Body of pancreas (tissue), 4 donors: ENCODE measurements at places on chromosomes 6 and 20.

DNA sequence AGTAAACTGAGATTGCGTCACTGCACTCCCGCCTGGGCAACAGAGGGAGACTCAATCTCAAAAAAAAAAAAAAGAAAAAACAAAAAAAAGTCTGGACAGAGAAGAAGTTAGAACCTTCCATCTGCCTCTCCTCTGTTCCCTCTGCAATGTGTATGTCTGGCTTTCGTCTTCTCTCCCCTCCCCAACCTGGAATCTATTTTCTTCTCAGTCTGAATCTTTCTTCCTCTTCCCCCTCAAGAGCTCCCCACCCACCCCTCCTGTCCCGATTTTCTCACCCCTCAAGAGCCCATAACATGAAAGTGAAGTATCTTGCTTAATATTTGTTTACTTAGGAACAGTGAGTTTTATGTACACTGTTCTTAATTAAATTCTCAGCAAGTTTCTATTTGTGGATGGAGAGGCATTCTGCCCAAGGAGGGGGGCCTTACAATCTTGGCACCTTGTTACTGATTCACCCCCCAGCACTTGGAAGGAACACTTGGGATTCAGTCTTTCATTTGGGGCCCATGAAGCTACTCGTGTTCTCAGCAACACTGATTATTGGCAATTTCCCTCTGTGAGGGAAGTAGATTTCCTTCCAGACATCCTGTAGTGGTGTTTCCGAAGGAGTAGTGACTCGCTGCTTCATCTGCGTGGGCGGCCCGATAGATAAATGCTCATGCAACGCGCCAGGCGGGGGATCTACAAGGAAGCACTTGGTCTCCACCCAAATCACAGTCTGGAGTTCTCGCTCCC lies 69.3 kb upstream of the SRSF6 start:
- DNase-seq = peak; percentile 33

DNA sequence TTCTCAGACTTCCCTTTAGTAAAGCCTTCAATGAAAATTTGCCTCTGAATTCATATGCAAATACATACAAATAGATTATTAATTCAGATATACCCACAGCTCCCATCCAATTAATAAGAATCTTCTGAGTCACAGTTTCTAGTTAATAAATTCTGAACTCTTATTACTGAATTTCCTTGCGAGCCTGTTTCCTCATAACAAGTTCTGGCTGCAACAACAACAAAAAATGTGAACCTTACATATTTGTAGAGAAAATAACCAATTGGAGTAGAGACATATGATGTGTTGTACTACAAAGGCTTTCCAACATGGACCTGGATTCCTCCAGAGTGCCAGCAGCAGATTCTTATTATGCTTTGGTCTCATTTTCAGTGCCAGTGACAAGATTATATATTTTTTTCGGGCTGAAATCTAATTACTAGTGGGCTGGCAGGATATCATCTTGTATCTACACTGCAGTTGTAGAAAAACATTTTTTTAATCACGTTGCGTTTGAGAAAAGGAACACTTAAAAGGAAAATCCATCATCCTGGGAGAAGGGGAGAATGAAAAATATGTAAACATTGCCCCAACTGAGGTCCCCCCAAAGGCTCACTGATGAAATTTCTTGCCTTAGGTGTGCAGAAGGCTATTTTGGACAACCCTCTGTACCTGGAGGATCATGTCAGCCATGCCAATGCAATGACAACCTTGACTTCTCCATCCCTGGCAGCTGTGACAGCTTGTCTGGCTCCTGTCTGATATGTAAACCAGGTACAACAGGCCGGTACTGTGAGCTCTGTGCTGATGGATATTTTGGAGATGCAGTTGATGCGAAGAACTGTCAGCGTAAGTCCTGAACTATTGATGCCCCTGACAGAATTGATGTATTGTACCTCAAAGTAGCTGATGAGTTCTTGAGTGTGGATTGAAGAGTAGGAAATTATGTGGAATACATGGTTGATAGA lies 404.6 kb downstream of the LAMA2 start:
- no peak for DNase-seq

DNA sequence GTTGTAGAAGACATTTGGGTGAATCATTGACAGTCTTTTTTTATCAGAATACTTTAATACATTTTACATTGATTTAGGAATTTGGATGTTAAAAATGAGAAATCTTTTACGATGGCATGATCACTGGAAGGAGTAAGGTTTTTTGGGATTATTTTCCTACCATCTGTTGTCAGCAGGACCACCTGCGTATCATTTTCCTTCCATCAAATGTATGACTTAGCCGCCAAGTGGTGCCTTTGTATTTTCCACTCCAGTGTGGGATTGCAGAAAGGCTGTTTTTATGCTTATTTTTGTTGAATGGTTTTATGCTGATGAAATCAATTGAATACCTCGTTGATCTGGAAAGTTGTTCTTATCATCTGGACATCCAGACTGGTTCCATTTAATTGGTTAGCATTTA lies 35.8 kb downstream of the AKAP12 start:
- DNase-seq = no peak

GRCh38 chr6:152296648-152297376 lies 340.4 kb downstream of the SYNE1 start:
- DNase-seq = no peak

DNA sequence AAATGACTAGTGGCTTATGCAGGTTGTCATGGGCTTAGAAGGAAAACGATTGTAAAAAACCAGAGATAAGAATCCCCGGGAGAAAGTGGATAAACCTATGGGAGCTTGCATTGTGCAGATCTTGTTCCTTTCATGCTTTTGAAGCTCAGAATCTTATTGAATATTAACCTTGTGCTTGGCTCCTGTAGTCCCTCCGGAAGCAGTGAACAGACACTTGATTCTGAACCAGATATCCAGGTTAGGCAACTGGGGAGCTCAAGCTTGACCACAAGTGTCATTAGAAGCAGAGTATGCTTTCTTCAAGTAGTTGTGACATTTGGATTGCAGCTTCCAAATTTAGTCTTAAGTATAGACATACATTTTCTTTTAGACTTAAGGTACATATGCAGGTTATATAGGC lies 212.6 kb upstream of the MOCS1 start:
- DNase-seq = no peak

DNA sequence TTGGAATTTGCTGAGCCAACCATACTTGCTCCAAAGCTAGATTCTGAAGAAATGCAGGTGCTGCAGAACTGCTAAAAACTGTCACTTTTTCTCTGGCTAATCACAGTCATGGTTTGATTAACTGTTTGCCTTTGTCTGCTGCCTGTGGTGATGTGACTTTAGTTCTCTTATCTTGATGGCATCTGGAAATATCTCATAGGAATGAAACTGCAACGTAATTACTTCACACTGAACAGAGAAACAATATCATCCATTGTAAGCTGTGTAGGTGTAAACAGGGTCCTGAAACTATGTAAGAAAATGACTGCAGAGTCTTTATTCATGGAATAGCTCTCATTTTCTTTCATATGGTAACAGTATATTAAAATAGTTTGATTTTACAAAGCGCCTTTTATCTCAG lies 721.9 kb upstream of the HS3ST5 start:
- DNase-seq = no peak

GRCh38 chr6:143026696-143027449 lies 33.8 kb upstream of the AIG1 start:
- peak; percentile 66 for DNase-seq

- DNase-seq = no peak
These were observed 98.7 kb downstream of the ANKRD60 start for GRCh38 chr20:58129721-58130151.

DNA sequence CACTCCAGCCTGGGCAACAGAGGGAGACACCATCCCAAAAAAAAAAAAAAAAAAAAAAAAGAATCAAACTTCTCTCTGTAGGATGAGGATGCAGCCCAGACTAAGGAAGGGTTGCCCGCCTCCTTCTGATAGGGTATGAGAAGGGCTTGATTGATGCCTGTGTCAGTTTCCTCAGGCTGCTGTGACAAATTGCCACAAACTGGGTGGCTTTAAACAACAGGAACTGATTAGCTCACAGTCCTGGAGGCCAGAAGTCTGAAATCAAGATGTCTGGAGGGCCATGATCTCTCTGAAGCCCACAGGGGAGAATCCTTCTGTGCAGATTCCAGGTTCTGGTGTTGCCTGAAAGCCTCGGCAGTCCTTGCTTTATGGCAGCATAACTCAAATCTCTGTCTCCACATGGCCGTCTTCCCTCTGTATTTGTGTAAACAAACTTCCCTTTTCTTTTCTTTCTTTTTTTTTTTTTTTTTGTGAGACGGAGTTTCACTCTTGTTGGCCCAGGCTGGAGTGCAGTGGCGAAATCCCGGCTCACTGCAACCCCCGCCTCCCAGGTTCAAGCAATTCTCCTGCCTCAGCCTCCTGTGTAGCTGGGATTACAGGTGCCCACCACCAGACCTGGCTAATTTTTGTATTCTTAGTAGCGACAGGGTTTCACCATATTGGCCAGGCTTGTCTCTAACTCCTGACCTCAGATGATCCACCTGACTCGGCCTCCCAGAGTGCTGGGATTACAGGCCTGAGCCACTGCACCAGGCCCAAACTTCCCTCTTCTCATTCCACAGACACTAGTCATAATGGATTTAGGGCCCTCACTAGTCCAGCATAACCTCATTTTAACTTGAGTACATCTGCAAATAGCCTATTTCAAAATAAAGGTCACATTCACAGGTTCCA lies 11.2 kb upstream of the CDK19 start:
- no peak for DNase-seq

GRCh38 chr6:71977884-71978283 lies 91.5 kb downstream of the RIMS1 start:
- DNase-seq = no peak

GRCh38 chr6:143283887-143284645 lies 166.4 kb downstream of the ADAT2 start:
- DNase-seq = no peak

- no peak for DNase-seq
These were observed 12.1 kb downstream of the ACSS2 start for GRCh38 chr20:34888468-34888867.

DNA sequence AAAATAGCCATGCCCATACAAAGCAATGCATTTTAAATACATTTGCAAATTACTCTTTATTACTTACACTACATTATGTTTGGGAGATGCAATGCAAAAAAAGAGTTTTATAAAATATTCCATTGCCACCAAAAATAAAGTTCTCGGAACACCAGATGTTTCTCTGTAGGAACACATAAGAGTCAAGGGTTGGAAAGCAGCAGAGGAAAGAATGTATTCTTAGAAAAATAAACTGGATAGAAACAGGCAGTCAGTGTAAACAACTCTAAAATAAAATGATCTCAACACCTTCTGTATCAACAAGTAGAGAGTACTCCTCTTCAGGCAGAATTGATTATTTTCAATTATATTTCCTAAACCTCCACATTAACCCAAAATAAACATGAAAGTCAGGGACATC lies 28.1 kb downstream of the KIF13A start:
- DNase-seq = no peak

DNA sequence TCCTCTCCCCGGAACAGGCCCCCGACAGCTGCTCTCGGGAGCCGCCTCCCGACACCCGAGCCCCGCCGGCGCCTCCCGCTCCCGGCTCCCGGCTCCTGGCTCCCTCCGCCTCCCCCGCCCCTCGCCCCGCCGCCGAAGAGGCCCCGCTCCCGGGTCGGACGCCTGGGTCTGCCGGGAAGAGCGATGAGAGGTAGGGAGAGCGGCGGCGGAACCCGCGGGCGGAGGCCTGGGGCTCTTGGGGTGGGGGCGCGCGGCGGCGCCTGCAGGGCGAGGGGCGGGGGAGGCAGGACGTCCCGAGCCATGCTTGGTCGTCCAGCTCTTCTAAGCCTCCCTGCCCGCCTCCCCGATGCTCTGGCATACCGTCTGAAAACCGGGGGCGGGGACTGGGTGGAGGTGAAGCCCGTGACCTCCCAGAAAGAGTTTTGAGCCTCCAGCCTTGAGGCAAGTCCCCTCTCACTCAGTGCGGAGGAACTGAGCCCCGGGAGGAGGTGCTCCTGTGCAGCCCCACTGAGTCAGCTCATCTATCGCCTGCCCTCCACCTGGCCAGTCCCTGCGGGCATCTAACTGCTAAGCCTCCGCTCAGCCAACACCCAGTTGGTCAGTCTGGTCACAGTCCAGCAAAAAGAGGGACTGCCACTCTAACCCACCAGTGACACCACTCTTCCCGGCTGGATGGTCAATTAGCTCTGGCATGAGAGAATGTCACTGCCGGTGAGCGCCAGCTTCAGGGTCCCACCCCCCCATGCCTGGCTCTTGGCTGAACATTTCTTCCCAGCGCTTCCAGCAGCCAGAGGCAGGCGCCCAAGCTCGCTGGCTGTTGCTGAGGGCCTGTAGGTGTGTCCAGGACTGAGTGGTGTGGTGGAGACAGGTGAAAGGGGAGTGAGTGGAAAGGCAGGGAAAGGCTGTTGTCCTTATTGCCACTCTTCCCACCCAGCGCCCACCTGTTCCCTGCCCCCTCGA lies 482 bp downstream of the DDR1 start:
- peak; percentile 55 for DNase-seq

DNA sequence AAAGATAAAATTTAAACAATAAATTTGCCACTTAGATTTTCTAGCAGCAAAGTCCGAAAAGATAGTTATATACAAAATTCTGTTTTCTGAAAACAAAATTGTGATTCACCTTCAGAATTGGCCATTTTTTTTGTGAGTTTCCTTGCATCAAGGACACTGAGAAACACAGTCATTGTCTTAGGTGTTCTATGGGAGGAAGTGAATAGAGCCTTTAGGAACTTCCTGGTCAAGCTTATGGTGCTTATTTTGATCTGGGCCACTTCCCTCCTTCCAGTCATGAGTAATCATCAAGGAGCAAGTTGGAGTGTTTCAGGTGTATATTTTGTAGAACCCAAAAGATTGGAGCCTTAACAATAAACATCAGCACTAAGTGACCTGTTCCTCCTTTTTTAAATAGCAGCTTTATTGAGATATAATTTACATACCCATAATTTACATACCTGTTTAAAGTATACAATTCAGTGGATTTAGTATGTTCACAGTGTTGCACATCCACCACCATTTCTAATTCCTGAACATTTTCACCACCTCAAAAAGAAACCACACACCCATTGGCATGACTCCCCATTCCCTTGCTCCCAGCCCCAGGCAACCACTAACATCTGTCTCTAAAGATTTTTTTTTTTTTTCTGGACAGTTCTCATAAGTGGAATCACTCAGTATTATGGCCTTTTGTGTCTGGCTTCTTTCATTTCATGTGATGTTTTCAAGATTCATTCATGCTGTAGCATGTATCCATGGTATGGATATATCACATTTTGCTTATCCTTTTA lies 17.6 kb downstream of the TMEM74B start:
- DNase-seq = no peak

- DNase-seq = no peak
These were observed 616.1 kb downstream of the MAFB start for GRCh38 chr20:40072907-40073306.

- DNase-seq = no peak
These were observed 9.1 kb upstream of the SHLD1 start for GRCh38 chr20:5741089-5741488.

GRCh38 chr6:14029605-14030004 lies 88.0 kb upstream of the CD83 start:
- DNase-seq = no peak

- no peak for DNase-seq
These were observed 7.5 kb downstream of the MGME1 start for GRCh38 chr20:17976305-17976704.
